CD4-positive, alpha-beta T cell treated with Interleukin-17A for 1 hour (primary cell): ENCODE measurements at places on chromosomes 3 and 15.

DNA sequence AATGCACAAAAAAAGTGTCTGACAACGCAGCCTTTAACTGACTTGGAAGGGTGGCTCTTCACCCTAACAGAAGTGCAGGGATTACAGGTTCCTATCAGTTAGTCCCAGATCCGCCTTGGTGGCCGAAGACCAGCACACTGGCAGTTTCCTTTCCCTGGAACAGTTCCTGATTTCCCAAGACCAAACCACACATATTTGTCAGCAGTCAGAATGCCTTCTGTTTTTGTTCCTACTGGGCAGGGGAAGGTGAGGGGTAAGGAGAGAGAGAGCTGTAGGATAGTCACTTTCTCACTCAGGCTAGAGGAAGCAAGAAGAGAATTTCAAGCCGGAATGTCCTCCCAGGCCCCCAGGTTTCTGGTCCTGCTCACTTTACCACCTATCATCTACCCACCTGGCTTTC, 9.2 kb downstream of the CXCR6 start:
- DNase-seq = no peak

DNA sequence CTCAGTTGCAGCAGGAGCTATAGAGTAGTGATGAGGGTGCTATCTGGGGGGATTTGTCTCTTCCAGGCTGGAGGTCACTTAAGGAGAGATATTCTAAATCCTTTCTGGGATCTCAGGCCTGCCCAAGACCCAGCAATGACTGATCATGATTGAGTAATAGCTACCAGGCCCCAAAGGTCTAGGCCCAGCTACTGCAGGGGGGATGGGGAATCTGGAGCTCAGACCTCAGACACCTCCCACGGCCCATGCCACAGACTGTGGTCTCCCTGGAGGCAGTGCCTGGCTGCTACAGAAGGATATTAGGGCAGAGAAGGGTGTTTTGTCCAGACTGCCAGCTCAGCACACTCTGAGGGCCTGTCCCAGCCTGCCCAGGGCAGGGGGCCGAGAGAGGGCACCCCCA, 6.9 kb downstream of the SLC38A3 start:
- no peak for DNase-seq

DNA sequence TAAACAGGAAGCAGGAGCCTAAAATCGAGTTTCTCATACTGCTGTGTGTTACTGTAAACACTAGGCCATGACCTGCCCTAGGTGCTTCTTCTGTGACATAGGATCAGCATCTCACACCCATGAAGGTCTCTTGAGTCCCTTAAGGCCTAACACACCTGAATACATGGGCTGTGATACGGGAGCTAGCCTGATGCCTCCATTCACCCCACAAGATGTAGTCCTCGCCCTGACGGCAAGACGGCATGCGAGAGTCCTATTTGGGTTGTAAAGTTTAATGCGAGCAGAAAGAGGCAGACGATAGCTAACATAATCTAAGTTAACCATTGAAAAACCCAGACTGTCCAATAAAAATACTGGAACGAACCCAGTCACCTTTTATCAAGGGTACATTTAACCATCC, 241.1 kb upstream of the ICE2 start:
- DNase-seq = peak; percentile 38

DNA sequence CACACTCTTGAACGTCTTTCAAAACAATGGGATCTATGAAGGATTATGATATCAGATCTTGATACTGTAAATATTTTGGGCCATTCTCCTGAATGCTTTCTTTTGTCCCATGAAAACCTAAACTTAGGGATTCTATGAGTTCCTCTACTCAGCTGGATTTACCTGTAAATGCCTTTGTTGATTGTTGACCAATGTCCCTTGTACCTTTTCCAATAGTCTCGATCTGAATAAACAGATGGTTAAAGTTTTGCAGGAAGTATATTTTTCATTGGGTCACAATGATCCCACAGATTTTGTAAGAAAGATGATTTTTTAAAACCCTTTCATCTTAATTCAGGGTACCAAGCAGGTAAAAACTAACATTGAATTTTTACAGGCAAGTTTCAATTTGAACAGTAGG, 634.1 kb downstream of the FHIT start:
- no peak for DNase-seq

- DNase-seq = peak; percentile 55
These were observed 17.8 kb downstream of the SMAD3 start for GRCh38 chr15:67083135-67083762.

DNA sequence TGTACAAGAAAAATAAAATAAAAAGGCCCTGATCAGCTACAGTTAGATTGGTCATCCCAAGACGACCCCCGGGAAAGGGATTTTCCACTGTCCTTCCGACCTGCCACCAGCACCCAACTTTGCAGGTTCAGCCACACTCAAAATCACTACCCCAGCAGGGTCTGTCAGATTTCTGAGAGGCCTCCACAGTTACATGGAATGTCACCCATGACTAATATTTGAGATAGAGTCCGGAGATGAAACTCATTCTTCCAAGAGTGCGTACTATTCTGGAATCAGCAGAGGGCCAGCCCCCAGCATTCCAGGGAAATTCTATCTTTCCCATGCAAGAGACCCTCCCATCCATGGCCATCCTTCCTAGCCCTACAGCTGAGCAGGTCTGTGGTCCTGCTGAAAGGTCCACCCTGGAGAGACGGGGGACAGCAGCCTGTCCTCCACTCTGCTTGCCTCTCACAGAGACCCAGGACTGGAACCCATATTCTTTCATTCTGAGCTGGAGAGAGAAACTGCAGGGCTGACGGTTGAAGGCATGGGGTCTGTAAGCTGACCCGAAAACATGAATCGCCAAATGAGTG, 5.8 kb downstream of the LIPC start:
- no peak for DNase-seq

DNA sequence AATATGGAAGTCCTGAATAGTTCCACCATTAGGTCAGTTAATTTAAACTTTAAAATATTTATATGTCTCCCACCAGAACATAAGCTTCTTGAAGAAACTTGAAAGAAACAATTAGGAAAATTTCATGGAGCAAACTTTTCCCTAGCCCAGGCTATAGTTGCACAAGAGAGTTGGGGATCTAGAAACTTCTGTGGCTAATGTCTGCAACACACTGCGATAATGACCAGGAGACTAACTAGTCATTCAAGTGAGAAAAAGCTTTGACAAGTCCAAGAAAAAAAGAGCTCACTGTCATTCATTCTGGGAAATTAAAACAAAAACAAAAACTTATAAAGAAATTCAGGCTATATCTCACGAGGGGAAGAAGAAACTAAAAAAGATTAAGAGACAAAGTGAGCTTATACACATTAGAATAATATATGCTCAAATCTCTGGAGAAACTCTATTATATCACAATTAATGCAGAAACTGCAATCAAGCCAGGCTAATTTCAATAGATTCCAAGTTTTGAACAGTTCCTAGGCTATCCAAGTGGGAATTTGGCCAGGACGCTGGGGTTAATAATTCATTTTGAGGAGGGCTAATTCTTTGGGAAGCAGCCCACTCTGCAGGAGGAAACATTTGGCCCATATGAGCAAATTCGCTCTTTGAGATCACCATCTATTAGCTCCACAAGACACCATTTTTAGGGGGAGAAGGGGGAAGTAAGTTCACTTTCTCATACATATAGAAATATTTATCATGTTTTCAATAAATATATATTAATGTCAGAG, 134.6 kb downstream of the MEIS2 start:
- no peak for DNase-seq

GRCh38 chr3:45127130-45127822, 18.9 kb downstream of the CDCP1 start:
- DNase-seq = no peak

- no peak for DNase-seq
These were observed 5.6 kb downstream of the ITPKA start for GRCh38 chr15:41499109-41499851.

DNA sequence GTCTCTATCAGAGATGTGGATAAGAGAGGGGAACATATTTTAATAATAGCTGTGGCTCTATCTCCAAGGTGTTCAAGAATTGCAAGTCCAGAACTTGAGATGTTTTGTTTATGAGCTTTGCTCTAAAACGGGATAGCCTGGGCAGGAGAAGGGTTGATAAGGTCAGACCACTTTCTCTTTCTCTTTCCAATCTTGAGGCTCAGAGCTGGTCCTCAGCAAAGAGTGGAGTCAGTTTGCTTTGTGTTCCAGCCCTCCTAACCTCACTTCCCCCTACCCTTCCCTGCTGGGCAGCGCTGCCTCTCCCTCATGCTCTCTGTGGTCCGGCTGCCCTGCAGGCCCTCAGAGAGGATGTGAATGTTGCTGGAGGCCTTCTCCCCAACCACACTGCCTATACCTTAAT, 13.8 kb downstream of the KLHL6 start:
- no peak for DNase-seq

- DNase-seq = no peak
These were observed 59.6 kb downstream of the ZBTB20 start for GRCh38 chr3:115087512-115087911.

GRCh38 chr15:77527164-77527778, 105.4 kb downstream of the LINGO1 start:
- DNase-seq = no peak

DNA sequence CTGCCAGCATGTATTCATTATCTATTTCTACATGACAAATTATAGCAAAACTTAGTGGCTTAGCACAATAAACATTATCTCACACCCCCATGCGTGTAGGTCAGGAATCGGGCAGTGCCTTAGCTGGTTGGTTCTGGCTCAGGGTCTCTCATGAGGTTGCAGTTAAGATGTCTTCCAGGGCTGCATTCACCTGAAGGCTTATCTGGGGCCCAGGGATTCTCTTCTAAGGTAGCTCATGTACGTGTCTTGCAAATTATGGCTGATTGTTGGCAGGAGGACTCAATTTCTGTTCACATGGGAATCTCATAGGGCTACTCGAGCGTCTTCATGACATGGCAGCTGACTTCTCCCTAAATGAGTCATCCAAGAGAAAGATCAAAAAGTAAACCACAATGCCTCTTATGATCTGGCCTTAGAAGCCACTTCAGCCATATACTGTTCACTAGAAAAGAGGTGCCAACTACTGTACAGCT, 42.9 kb upstream of the TSC22D2 start:
- no peak for DNase-seq

DNA sequence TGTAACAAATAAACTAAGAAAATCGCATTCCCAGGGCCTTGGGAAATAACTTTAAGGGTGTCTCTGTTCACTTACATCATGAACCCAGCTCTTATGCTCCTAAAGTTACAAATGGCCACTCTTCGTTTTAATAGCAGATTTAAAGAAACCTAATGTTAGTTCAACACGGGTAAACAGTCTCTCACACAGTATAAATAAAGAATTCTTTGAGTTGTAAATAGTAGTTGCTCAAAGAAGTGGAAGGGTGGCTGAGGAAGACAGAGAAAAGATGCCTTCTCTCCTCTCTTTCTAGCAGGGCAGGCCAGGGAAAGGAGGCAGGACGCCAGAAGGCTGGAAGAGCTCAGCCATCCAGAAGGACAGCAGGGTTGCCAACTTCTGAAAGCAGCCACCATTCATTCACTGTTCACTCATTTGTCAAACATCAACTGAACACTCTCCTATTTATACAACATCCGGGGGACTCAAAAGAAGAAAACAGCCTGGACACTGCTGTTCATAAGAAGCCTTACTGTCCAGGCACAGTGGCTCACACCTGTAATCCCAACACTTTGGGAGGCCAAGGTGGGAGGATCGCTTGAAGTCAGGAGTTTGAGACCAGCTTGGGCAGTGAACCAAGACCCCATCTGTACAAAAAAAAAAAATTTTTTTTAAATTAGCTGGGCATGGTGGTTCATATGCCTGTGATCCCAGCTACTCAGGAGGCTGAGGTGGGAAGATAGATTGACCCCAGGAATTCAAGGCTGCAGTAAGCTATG, 47.3 kb downstream of the WWTR1 start:
- no peak for DNase-seq

DNA sequence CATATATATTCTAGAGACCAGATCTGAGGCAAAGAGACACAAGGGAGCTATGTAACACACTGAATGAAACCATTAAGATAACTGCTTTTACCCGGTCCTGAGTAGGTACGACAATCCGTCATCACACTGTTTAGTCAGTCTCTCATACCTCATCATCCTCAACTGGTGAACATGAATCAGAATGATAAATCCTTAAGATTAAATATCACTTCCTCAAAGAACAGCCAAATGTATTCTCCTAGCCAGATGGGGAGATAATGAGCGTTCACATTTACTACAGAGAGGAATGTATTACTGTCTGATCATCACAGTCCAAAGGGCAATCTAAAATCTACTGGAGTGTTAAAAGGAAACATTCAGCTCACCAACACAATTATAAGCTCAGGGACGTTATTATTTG, 319.4 kb upstream of the STAC start:
- DNase-seq = no peak

DNA sequence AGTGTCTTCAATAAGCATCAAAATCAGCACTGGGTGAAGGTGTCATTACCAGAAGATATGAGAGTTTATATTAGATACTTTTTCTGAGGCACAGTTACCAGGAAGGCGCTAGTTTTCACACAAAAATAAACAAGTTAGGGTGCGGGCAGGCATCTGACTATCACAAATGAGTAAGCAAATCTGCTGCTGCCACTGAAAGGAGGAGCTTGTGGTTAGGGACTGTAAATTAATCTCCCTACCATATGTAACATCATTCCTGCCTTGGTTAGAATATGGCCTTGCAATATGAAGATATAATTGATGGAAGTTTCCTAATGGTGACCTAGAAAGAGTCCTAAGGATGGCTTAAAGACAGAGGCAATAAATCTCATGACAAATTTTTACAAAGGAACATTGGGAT, 19.5 kb upstream of the EID1 start:
- no peak for DNase-seq

DNA sequence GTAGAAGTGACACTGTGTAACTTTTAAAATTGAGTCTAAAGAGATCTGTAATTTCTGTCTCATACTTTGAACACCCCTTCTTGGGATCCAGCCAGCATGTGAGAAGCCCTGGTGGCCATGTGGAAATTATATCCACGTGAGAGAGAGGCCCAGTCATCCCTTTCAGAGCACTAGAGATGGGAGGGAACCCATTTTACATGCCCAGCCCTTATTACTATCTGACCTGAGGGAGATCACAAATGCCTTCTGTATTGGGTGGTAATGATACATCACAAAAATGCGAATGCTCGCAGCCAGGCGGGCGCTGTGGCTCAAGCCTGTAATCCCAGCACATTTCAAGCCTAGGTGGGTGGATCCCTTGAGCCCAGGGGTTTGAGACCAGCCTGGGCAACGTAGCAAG, 27.3 kb upstream of the TRAK1 start:
- no peak for DNase-seq

DNA sequence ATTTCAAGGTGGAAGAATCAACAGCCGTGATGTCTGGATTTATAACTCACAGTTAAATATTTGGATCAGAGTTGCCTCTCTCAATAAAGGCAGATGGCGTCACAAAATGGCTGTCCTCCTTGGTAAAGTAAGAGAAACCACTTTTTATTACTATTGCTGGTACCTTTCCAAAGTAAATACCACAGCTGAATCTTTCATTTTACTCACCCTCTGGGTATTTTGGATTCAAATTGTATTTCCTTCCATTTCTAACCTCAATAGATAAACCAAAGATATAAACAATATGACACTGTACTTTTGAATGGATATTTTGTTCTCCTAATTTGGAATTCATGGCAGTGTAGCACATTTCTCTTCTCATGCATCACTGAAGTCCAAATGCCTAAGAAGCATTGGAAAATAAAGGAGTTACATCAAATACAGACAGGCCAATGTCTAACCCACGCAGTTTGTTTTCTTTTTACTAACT, 29.5 kb downstream of the KLHL24 start:
- no peak for DNase-seq

GRCh38 chr3:134302674-134303073, 52.0 kb upstream of the RYK start:
- DNase-seq = no peak
